ENCODE measurements at places on chromosomes 5 and 9.

DNA sequence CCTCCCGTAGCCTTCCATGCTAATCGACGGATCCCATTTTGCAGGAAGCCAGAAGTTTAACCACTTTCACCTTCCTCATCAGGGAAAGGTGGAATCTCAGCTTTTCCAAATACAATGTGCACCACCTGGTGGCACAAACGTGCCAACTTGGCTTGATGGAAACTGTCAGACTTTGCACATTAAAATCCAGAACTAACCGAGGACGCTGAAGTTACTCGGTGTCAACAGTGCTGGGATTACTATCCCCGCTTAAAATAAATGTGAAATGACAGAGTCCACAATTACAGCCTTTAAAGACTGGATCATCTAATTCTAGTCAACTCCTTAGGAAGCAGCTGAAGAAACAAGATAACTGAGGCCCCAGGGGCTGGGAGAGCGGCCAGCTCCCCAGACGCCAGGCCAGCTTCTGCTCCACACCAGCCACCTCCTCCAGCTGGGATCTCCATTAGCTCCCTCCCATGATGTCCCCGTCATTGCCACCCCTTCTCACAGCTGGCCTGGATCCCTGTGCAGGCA, 50.1 kb upstream of the RETREG1 start:
- no peak for DNase-seq

DNA sequence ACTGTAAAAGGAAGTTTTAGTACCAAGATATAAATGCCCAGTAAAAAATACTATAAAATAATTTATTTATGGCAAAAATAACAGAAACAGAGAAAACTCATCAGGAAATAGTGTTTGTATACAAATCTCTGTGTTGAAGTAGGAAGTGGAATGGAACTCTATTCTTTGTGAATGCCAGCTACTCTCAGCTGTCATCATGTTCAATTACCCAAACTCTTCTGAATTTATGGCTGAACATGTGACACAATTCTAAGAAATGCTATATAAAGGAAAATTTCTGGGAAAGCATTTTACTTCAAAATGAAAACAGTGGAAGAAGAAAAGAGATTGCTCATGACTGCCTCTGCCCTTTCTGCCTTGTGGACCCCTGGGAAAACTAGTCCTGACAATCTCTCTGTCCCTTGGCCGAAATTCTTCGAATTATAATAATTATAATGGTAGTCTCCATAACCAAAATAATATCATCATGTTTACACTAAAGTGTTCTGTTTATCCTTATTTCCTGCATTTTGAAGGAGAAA, 522.3 kb upstream of the ST8SIA4 start:
- no peak for DNase-seq

GRCh38 chr9:124617477-124618141, 110.4 kb upstream of the NR5A1 start:
- DNase-seq = peak; percentile 56

- DNase-seq = no peak
Measured at GRCh38 chr5:149831492-149831891, 101.4 kb downstream of the PPARGC1B start.

Measured in mesothelial cell of epicardium (in vitro differentiated cells).